NCI-H774 (cell line): ENCODE measurements at places on chromosomes 2 and 18.

- no peak for DNase-seq
Observed at GRCh38 chr2:9982248-9982647, 30.8 kb downstream of the GRHL1 start.

- no peak for DNase-seq
Observed at GRCh38 chr2:26679867-26680266, 12.7 kb upstream of the KCNK3 start.

- no peak for DNase-seq
Observed at GRCh38 chr2:179195141-179195540, 69.5 kb downstream of the SESTD1 start.

GRCh38 chr2:118202707-118203303 is 114.5 kb downstream of the INSIG2 start:
- DNase-seq: peak; percentile 18

- peak; percentile 10 for DNase-seq
Observed at GRCh38 chr2:173555833-173556232, 201.2 kb downstream of the CDCA7 start.

- no peak for DNase-seq
Observed at GRCh38 chr2:104531122-104531521, 322.8 kb upstream of the POU3F3 start.

GRCh38 chr2:22880161-22880560 is 504.8 kb upstream of the KLHL29 start:
- DNase-seq: no peak

DNA sequence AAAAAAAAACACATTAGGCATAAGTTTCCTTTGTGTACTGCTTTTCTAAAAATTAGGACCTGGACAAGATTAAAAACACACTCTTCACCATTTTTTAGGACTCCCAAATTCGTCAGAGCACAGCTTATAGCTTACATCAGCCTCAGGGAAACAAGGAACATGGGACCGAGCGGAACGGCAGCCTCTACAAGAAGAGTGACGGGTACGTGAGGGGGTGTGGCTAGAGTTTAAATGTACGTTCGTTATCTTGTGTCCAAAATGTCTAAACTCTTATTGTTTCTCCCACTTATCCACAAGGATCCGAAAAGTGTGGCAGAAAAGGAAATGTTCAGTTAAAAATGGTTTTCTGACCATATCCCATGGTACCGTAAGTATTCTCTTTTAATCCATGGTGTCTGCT is 78.9 kb downstream of the ITGB1BP1 start:
- no peak for DNase-seq

DNA sequence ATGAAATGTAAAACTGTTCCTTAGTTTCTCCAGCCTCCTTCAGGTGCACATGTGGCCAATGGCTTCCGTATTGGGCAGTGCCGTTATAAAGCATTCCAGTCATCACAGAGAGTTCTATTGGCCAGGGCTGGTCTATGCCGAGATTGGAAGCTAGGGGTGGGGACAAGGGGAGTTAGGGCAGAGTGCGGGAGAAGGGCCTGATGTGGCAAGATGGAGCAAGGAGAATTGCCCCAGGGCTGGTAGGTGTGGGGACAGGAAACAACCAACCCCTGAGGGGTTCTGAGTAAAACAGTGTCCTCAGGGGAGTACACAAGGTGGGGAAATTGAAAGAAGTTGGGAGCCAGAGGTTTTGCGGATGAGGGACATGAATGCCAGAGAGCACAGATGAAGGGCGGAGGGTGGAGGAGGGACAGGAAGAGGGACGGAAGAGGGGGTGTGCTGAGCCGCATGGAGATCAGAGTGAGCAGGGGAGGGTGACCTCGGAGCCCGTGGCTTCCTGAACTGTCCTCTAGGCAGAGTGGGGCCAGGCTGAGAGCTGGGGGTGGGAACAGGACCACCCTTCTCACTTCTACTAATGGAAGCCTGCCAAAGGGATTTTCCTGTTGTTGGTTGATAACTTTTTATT is 9.1 kb upstream of the ATP6V1C2 start:
- DNase-seq: no peak

GRCh38 chr2:156841321-156841720 is 405.1 kb downstream of the GPD2 start:
- no peak for DNase-seq

DNA sequence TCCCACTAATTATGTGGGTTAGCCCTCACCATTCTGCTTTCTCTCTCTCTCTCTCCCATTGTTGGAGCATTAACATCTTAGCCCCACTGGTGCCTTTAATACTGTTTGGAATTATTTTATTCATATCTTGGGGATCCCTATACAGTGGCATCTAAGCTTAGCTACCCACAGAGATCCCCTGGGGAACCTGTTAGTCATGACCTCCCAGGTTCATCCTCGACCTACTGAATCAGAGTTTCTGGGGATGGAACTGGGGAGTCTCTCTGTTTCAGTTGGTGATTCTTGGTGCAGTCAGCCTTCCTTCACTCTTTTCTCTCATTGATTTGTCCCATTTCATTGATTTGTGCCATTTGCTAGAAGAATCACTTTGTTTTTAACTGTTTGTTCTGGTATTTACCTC is 137.3 kb downstream of the PLCL1 start:
- DNase-seq: no peak

- DNase-seq: no peak
Observed at GRCh38 chr18:28152354-28152753, 24.6 kb downstream of the CDH2 start.

- DNase-seq: no peak
Observed at GRCh38 chr2:232749331-232749730, 27.0 kb downstream of the KCNJ13 start.

DNA sequence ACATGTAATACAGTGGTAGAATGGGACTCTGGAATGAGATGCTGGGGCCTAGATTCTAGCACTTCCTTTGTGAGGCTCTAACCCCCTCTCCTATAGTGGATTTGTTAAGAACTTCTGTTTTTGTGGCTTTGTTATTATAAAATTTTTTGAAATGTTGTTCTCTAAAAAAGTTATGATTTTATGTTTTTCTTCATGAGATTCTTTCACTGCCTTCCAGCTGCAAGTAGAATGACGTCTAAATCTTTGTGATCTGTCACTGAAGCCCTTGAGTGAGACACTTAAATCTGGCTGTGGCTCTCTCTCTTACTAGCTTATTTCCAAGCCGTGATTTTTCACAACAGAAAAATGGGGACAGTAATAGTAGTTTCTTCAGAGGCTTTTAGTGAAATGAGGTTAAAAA is 1.6 kb downstream of the CASP8 start:
- no peak for DNase-seq

DNA sequence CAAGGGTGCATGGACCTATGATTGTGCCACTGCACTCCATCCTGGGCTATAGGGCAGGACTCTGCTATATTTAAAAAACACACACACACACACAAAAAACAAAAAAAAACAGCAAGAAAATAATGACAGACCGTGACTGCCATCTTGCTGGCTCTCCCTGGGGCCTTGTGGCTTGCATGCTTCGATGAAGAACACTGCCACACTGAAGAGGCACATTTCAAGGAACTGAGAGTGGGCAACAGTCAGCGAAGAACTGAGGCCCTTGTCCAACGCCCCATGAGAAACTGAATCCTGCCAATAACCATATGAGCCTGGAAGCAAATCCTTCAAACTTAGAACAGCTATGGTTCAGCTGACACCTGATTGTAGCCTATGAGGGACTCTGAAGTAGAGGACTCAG is 158.1 kb downstream of the CCBE1 start:
- no peak for DNase-seq

GRCh38 chr2:96505231-96505889 is at the start of gene NEURL3:
TSS of gene NEURL3 (minus strand) at chr2:96505357. CDS start at chr2:96505286, 71 bp downstream.
- no peak for DNase-seq

GRCh38 chr2:226652369-226652768 is 147.3 kb downstream of the IRS1 start:
- DNase-seq: no peak

DNA sequence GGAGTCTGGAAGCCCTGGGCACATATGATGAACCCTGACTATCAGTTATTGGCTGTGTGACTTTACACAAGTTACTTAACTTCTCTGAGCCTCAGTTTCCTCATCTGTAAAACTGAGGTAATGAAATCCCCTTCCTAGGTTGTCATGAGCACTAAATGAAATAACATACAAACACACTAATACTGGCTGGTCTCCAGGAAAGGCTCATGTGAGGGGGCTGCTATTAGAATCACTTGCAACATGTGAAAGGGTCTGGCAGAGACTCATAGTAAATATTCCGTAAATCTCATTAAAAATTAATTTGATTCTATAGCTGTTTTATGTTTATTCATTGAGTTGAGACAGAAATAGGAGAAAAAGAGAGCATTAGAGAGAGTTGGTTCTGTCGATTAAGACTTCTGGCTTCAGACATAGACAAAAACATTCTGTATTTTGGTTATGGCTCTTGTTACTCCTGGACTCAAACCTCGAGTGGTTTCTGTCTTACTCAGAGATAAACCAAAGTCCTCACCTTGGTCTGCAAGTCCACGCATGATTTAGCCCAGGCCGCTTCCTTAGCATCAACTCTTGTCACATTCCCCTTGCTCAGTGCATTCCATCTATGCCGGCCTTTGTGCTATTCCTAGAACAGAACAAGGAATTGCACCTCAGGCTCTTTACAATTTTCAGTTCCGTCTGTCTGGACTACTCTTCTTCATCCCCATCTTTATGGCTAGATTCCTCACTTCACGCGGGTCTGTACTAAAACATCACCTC is 139.1 kb downstream of the NXPH2 start:
- DNase-seq: no peak

GRCh38 chr2:12949406-12949805 is 232.7 kb downstream of the TRIB2 start:
- DNase-seq: no peak

DNA sequence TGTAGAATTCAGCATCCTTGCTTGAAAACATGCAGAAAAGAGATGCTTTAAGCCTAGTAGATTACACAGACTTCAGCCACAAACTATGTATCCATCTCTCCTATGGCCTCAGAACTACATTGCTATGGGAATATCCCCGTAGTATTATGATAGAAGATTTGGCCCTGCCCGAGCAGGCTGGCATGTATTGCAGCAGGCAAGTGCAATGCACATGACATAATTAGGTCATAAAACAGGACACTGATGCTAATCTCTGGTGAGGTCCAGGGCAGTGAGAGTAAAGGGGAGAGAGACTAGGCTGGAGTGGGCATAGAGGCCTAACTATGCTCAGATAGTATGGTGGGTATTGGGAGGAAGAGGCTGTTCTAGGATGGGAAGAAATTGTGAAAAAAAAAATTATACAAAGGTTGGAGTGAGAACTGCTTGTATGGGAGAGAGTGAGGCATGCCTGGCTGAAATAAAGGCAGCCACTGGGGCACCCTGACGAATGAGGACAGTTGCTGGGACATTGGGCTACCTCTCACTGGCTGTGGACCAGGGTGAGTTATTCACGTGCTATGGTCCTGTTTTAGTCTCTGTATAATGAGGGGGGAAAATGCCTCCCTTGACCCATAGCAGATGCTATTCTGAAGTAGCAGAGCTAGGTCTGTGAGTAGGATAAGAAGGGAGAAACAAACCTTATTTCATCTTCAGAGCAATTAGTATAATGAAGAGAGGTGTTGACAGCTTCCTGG is 1.6 kb upstream of the PLA2R1 start:
- DNase-seq: no peak

DNA sequence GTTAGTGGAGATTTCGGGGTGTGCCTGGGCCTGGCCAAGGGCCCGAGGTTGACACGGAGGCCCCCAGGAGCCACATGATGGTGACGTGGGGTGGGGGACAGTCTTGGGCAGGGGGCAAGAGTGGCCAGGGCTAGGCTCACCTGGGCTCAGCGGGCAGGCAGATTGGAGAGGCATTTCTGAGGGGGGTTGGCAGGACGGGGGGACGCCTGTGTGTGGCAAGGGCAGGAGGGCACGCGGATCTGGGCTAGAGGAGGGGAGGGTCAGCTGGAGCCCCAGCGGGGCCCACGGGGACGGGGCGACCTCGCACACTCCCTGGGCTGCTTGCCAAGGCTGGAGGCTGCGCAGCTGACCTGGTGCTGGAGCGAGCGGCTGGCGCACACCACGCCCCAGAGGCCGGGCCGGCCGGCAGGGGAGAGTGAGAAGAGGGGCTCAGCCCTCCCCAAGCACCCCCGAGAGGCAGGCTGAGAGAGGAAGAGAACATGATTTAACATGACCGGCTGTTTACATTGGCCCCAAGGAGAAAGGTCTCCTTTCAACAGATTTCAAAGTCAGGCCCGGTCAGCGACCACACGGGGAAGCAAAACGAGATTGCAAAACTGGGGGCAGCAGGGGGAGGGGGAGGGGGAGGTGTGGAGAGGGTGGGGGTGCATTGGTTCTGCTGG is 38.0 kb upstream of the SNED1 start:
- no peak for DNase-seq

GRCh38 chr2:175012516-175012915 is 7.3 kb upstream of the CHN1 start:
- no peak for DNase-seq

- DNase-seq: no peak
Observed at GRCh38 chr18:23819001-23819400, 129.7 kb downstream of the LAMA3 start.

DNA sequence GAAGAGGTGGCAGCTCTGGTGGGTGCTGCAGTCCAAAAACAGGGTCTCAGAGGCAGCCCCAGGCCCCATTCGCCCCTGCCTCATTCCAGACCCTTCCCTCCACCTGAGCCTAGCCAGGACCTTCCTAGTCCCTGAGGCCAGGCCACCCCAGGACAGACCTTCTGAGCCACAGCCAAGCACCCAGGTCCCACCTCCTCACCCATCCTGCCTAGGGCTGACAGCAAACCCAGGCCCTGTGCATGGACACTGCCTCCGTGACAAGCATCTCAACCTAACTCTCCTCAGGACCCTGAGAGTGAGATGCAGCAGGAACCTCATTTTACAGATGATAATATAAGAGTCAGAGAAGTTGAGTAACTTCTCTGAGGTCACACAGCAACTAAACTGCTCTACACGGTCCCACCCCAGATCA is 15.5 kb downstream of the ADRA2B start:
- DNase-seq: no peak

GRCh38 chr2:181672255-181673008 is 7.9 kb downstream of the NEUROD1 start:
- no peak for DNase-seq

DNA sequence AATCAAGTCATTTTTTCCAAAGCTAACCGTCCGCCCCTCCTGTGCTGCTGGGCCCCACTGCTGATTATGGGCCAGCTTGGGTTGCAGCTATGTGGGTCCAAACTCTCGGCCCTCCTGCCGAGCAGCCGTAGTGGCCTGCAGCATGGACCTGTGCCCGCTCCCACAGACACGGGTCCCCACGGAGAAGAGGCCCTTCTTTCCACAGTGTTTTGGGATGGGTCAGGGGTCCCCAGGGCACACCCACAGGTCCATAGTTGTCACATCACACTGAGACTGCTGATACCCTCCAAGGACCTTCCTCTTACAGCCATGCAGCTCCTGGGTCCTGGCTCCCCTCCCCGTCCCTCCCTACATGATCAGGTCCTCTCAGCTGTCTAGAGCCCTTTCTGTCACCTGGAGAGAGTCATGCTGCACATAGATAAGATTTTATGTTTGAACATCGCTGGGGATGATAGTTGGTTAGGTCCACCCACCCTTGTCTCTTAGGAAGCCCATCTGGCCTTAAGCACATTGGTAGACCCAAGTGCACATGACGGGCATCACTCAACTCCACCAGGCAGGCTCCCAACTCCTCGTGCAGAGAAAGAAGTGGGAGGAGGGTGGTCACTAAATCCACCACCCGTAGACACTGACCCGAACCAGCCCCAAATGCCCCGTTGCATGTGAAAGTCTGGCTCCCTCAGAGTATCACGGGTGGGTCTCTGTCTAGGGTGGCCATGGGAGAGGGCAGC is 17.5 kb downstream of the GPR55 start:
- DNase-seq: no peak
